ENCODE measurements at places on chromosomes 5 and 9.

DNA sequence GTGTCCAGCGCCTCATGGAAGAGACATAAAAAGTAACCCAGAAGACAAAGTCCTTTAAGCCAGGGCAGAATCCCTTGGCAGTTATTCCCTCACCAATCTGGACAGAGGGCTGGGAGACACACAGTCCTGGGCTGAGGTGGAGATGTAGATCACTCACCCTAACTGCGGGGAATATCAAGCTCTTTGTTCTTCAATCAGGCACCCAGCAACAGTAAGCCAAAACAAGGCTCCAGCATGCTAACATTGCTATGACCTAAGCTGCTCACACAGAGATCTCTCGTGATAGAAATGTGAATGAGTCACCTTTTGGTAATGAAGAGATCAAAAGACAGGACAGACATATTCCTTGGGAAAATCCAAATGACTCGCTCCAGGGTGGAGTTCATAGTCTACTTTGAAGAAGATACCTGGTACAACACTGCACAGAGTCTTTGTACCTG lies 101.3 kb downstream of the FBN2 start:
- peak; percentile 8 for DNase-seq

- no peak for DNase-seq
Measured at GRCh38 chr9:78295731-78296130, 1.2 kb upstream of the PSAT1 start.

DNA sequence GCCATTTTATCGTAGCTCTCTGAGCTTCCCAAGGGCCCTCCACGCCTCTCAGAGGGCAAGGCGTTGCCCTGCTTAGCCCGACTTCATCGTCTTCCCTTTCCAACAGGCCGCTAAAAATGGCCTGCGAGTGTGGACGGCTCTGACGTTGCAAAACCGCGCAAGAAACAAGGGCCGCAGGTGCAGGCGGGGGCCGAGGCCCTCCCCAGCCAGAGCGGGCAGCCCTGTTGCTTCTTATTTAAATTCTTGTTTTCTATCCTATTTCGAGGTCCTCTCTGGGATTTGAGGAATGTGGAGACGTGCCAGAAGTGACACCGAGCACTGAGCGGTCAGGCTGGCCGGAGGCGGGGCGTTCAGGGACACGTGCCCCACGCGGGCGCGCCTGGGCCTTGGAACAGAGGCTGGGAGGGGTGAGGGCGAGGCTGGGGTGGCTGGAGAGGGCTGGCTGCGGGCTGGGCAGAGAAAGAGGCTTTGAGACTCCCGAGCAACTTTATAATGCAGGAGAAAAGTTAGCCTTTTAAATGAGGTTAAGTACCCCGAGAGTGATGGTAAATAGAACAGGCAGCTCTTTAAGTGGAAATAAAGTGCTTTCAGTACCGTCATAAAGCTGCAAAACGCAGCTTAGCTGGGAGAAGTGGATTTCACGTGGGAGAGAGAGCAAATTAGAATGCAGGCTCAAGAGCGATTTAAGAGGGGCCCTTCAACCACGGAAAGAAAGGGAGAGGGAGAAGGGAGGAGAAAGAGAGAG lies 243.6 kb downstream of the AUH start:
- peak; percentile 80 for DNase-seq

- no peak for DNase-seq
Measured at GRCh38 chr5:134456825-134457224, 45.1 kb upstream of the CDKN2AIPNL start.

GRCh38 chr9:133979273-133979920 lies 12.7 kb downstream of the VAV2 start:
- DNase-seq: no peak

GRCh38 chr5:179820127-179820482 lies 600 bp upstream of the SQSTM1 start:
- DNase-seq: no peak

GRCh38 chr9:19208653-19209052 lies 21.8 kb upstream of the DENND4C start:
- no peak for DNase-seq

- DNase-seq: no peak
Measured at GRCh38 chr9:18438951-18439350, 35.0 kb upstream of the ADAMTSL1 start.

GRCh38 chr9:6917162-6917561 lies 159.4 kb downstream of the KDM4C start:
- no peak for DNase-seq

- DNase-seq: no peak
Measured at GRCh38 chr9:7237473-7238246, 479.9 kb downstream of the KDM4C start.

GRCh38 chr9:134373269-134373668 lies 47.0 kb downstream of the RXRA start:
- no peak for DNase-seq

DNA sequence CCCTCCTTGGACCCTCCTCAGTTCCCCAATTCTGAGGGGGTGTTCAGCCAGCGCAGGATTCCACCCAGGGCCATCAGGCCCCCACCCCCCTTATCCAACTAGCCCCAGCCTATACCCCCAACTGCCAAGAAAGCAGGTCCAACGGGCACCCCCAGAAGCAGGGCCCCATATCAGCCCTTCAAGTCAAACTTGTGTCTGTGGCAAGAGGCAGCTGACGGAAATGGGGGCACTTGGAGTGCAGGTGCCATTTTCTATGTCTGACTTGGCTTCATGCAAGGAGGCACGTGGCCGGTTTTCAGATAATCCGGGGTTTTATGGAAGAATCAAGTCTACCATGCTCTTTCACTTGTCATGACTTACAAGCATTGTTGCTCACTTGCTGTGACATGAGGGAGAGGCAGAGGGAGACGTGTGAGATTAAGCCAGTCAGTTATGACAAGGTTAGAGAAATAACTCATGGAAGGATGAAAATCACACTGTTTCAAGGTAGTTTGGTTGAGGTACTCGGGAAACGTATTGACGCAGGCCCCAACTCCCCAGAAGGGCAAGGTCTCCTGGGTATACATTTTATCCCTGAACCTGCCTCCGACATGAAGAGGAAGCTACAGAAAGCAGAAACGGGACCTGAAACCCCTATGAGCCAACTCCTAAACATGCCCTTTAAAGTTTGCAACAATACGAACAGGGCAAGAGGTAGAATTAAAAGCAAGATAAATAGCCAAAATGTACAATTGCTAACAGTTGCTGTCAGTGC lies 26.5 kb upstream of the CLPTM1L start:
- DNase-seq: no peak

DNA sequence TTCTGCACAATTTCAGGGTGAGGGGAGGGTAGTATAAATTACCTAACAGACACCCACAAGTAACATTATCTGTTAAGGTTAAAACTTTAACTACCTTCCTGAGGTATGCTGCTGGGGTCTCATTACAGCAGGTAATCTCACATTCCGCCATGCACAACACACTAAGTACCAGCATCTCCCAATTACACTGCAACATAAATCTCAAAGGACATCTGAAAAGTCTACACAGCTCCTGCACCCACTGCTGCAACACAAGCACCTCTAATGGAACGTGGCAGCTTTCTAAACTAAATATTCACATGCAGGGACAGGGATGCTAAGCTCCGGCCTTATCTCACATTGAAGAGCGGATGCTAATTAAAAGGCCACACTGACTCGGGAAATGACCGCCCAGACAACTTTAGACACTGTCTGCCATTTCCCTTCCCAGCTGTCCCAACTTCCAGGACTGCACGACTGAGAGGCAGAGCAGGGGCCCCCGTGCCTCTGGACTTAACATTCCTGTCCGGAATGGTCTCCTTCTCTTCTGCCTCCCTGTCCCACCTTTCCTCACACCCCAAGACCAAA lies 45.9 kb downstream of the PSMB7 start:
- no peak for DNase-seq

GRCh38 chr9:68733021-68733405 lies 28.0 kb downstream of the PIP5K1B start:
- no peak for DNase-seq

DNA sequence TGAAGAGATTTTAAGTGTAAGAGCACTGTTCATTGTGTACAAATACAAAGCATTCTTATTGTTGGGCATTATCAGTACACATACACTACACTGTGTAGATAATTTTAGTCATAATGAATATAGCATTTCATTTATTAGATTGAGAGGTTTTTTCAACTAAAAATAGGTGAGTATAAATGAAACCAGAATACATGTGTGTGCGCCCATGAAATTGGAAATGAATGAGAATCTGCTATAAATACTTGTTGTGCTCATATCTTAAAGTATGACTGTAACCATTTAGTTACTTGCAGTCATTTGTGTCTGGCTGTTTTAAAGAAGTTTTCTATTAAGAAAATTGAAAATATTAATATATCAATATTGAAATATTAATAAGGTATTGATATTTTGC lies 189.0 kb upstream of the MEF2C start:
- DNase-seq: no peak

DNA sequence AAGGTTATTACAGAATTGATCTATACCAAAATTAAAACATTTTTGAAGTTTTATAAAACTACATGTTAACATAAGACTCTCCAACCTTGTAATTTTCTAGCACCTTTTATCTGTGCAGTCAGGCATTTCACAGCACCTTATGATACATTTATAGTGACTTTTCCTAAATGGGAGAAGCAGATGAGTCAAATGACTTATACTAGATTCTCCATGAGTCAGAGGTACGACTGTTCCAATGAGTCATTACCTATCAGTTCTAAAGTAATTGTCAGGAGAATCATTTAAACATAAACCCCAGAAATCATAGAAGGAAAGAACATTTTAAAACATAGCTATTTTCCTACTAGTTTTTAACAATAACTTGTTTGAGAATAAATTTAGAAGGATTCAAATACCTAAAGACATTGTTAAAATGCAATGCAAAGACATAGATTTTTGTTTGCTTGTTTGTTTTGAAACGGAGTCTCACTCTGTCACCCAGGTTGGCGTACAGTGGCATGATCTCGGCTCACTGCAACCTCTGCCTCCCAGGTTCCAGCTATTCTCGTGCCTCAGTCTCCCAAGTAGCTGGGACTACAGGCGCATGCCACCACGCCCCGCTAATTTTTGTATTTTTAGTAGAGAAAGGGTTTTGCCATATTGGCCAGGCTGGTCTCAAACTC lies 34.7 kb upstream of the DMXL1 start:
- DNase-seq: no peak

- DNase-seq: no peak
Measured at GRCh38 chr9:99680191-99680590, 141.5 kb upstream of the NR4A3 start.

DNA sequence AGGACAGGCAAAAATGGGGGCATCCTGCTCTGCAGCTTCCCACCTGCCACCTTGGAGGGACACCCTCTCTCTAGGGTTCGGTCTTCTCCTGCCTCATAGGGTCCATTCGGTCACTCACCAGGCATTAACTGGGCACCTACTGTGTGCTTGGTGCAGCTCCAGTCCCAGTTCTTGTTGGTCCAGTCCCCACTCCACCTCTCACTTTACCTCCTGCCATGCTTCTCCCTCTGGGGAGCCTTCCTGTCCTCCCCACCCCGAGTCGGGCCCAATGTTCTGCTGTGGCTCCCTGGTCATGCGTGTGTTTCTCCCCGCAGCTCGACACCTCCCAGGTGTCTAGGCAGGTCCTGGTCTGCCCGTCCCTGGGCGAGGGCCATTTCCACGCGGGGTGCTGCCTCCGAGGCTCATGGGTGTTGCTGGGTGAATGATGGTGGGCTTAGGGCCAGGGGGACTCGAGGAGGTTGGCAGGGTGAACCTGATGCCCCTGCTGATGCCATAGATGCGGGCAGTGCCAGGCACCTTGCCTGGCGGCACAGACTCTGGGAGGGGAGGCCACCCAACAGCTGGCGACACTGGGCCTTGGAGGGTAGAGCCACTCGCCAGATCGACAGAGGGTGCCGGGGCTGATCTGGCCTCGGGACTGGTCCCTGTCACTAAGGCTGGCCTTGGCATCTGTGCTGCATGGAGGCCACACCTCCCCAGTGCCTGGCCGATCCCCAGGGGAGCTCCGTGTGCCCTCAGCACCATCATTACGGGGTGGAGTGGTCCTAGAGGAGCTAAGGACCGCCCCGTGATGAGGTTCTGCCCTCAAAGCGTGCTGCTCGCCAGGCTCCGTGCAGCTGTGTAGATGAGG lies 66.0 kb upstream of the RNU6ATAC start:
- DNase-seq: no peak

DNA sequence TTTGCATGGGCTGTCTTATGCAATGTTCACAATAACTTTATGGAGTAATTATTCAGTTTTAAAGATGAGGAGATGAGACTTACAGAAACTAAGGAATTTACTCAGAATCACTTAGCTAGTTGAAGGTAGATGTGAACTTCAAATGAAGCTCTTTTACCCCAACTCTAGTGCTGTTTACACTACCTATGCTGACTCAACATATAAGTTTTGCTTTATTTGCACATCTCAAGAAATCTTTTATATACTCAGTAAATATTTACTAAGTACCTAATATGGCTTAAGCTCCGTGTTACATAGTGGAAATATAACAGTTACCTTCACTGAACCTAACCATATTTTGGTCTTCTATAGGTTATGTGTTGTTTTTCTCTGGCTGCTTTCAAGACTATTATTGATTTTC lies 293.2 kb downstream of the ANXA1 start:
- DNase-seq: no peak

GRCh38 chr5:12399868-12400267 lies 495.6 kb upstream of the CTNND2 start:
- DNase-seq: no peak

- no peak for DNase-seq
Measured at GRCh38 chr9:119961774-119962424, 592.7 kb upstream of the BRINP1 start.

DNA sequence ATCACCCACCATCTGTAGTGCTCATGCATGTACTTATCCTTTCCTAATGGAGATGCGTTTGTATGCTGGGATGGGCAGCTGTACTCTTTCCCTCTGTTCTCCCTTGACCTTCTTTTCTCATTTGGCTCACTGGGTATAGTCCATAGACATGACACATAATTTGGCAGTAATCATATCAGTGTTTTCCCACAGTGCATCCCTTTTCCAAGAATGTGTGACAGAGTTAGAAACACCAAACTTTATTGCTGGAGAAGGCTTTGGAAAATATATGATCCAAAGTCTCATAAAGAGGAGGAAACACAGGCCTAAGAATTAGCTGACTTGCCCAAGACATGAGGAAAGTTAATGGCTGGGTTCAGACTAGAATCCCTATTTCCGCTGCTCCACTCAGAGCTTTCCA lies 1233.4 kb upstream of the DMAC1 start:
- DNase-seq: no peak

DNA sequence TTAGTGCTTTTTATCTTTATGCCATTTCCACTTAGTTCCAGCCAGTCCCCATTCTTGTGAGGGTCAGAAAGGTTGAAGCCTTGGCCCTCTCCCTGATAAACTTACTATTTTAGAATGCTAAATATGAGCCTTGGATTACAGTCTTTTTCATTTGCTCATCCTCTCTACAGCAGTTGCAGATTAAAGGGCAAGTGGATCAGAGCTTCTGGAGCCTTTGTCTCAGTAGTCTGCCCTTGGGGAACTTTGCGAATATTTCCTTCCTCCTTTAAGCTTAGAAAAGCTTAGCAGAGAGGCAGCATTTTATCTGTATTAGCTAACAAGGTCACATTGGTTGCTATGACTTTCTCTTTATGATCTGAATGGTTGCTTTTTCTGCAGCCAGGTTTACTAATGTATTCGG lies 11.5 kb downstream of the FSD1L start:
- no peak for DNase-seq

Data from HS-27A (cell line).